ENCODE measurements at places on chromosomes 4 and X.
A peak's percentile ranks its signal among the peaks of the same experiment; 100 is the strongest.

- no peak for DNase-seq
Observed at GRCh38 chr4:38898245-38898644, 30.6 kb downstream of the FAM114A1 start.

- DNase-seq, result no peak
Observed at GRCh38 chr4:126611900-126612299, 1020.9 kb upstream of the INTU start.

DNA sequence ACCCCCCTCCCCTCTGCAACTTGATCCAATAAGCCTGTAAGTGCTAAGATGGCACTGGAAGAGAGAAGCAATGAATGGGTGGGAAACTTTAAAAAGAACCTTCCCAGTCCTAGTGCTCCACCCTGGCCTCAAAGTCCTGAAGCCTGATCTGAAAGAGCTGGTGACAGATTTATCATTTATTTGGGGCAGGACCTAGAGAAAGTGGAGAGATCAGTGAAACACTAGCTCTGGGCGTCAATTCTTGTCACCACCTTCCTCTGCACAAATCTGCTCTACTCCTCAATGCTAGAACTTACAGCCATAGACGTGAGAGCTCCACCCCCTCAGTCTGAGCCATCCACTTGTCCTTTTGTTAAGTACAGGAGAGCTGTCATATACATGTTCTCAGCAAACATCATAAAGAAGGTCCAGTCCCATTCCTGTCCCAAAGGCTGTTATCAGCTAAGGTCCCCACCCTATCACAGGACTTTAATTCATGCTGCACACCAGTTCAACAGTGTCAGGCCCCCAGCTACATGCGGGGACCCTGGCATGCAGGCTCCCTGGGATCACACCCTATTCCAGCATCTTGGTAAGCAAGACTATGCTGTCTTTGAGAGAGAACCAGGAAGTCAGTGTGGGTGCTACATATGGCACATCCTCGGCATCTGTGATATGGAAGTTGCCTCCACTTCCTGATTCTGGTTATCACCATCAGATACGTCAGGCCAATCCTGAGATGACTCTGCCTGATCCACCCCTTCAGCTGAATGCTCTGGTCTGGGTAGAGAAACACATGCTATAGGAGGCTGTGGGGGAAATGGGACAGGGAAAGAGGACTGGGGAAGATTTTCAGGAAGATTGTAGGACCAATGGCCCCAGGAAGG, 2.3 kb downstream of the P2RY4 start:
- DNase-seq, result no peak

- DNase-seq, result no peak
Observed at GRCh38 chr4:105619188-105619931, 66.9 kb downstream of the ARHGEF38 start.

- no peak for DNase-seq
Observed at GRCh38 chrX:40140706-40141499, 43.1 kb upstream of the BCOR start.

DNA sequence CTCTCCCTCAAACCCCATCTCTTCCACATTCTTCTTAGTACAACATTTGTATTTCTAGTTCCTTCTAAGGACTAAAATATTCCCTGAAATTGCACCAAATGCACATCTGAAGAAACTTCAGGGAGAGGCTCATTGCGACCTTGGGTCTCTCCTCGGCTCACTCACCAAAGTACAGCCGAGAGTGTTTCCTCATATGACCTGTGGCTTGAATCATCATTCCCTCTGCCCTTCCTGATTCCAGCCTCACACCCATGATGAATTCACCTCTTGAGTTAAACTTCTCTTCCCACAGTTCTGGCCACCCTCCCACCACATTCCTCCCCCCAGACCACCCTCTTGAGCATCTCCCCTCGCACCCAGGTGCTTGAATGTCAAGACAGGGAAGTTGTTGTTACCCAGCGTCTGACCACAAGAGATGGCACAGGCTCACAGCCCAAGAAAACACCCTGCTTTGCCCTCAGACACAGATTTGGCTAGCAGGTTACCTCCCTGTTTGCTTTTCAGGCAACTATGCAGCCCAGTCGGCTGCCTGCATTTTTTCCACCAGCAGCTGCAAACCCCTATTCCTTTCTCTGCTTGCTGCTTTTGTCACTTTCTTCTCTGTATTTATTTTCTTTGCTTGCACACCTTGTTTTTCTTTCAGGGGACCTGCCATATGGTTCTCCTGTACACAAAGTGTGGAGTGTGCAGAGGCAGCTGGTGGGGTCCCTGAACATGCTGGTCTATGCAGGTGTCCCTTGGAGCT, 214.8 kb downstream of the SPATA18 start:
- DNase-seq, result no peak

GRCh38 chrX:38318196-38318595, 9.1 kb downstream of the RPGR start:
- DNase-seq, result no peak

- no peak for DNase-seq
Observed at GRCh38 chrX:9471571-9471985, 6.7 kb downstream of the TBL1X start.

- no peak for DNase-seq
Observed at GRCh38 chr4:147765121-147765529, 33.2 kb downstream of the ARHGAP10 start.

GRCh38 chr4:153115322-153116290, 88.6 kb upstream of the TRIM2 start:
- no peak for DNase-seq

GRCh38 chr4:112726041-112726440, 89.1 kb downstream of the LARP7 start:
- no peak for DNase-seq

- DNase-seq, result peak; percentile 77
Observed at GRCh38 chrX:1246816-1247215, 21.8 kb upstream of the CSF2RA start.

- no peak for DNase-seq
Observed at GRCh38 chr4:150131581-150132228, 53.5 kb downstream of the DCLK2 start.

DNA sequence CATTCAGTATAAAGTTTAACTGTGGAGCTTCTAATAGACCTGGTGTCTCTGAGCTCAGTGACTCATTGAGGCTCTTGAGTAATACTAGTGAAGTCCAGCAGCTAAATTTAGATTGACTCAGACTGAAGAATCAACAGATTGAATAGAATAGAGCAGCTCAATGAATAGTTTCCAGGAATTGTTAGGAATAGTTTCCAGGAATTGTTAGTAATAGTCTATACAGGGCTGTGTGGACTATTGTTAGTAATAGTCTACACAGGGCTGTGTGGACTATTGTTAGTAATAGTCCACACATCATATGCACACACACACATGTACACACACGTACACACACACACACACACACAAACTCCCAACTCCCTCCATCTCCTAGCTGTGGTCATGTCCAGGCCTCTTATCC, 3.0 kb downstream of the GIMD1 start:
- no peak for DNase-seq

GRCh38 chr4:156771171-156771837, 200.3 kb downstream of the PDGFC start:
- DNase-seq, result no peak

GRCh38 chr4:24236120-24236519, 346.3 kb upstream of the PPARGC1A start:
- DNase-seq, result no peak

- no peak for DNase-seq
Observed at GRCh38 chrX:136354201-136354600, 53.4 kb downstream of the ADGRG4 start.

DNA sequence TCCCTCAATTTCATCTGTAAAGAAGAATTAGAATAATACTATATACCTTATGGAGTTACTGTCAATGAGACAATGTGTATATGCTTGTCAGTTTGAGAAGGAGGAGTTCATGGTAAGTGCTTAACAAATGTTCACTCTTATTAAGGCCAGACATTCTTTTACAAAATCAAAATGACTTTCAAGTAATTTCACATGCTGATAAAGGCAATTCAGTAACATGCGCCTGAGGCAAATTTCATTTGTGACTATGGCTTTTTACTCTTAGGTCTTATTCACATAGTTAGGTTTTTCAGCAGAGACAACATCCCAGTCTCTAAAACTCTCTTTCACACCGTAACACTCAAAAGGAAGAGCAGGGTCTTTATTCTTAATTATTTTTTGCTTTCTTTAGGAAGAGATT, 174.4 kb downstream of the CAMK2D start:
- DNase-seq, result no peak

DNA sequence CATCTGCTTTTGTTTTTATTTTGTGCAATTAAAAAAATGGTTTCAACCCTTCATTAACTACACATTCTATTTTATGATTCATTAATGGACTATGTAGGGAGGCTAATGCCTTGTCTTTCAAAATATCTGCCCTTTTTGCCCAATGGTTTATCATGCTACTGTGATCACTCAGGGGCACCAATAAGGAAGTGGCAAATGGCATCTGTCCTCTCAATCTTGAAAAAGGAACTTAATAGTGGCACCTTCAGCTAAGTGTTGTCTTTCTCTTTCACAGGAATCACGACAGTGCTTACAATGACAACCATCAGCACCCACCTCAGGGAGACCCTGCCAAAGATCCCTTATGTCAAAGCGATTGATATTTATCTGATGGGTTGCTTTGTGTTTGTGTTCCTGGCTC, 57.1 kb downstream of the COMMD8 start:
- DNase-seq, result no peak

DNA sequence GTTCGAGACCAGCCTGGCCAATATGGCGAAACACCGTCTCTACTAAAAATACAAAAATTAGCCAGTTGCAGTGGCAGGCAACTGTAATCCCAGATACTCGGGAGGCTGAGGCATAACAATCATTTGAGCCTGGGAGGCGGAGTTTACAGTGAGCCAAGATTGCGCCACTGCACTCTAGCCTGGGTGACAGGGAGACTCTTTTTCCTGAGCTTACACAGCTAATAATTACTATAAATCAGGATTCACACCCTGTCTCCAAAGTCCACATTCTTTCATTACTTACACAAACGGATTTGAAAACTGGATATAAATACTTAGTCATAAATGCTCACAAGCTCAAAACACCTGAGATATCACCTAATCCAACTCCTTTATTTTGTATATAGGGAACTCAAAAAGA, 151.6 kb downstream of the LRBA start:
- DNase-seq, result no peak

GRCh38 chr4:148229028-148229427, 213.2 kb downstream of the NR3C2 start:
- no peak for DNase-seq

- no peak for DNase-seq
Observed at GRCh38 chrX:149365061-149365460, 140.0 kb downstream of the IDS start.

- DNase-seq, result no peak
Observed at GRCh38 chrX:37509349-37509748, 62.1 kb upstream of the LANCL3 start.

- DNase-seq, result no peak
Observed at GRCh38 chr4:120821029-120821428, 101.5 kb downstream of the PRDM5 start.

GRCh38 chrX:44253575-44253942, 89.9 kb downstream of the EFHC2 start:
- no peak for DNase-seq

DNA sequence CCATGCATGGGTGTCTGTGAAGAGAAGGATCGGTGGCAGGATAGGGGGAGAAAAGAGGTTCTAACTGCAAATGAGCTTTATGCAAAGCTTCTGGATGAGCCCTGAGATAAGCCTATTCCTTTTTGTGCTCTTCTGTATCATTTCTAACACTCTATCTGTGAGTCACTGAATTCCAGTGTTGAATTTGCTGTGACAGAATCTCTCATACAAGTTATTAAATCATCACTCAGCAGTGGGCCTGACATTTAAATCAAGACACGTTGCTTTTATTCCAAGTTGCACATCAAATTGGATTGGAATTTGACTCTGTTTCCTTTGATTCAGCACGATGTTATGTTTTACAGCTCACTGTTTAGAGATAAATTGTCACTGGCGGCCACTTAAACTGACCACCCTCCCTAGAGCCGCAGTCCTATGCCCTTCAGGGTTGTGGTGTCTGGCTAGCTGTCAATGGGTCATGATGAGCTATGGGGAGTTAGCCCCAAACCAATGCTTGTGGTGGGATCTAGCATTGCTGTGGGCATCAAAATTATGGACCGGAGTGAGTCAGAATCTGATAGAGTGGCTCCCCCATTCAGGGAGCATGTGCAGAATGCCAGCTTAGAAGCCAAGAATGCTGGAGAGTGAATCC, 42.7 kb downstream of the LHFPL1 start:
- no peak for DNase-seq

DNA sequence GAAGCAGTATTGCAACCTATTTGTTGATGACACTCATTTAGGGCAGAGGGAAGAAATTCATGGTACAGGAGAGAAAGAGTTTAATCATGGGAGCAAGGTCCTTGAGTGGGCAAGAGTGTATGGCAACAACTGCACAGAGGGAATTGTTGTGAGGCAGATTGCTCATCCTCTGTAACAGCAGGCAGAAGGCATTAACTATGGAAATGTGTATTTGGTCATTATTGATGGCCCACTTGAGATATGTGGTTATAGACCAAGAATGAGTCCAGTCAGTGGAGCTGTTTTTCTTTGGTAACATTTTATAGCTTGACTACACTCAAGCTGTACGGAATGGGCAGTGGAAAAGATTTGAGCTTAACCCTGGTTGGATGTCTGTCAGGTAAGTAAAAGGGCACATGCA, 15.9 kb downstream of the PLRG1 start:
- DNase-seq, result no peak

- DNase-seq, result peak; percentile 69
Observed at GRCh38 chrX:150200820-150201287, 162.3 kb upstream of the MAMLD1 start.

- no peak for DNase-seq
Observed at GRCh38 chr4:38949411-38950051, 81.9 kb downstream of the FAM114A1 start.

DNA sequence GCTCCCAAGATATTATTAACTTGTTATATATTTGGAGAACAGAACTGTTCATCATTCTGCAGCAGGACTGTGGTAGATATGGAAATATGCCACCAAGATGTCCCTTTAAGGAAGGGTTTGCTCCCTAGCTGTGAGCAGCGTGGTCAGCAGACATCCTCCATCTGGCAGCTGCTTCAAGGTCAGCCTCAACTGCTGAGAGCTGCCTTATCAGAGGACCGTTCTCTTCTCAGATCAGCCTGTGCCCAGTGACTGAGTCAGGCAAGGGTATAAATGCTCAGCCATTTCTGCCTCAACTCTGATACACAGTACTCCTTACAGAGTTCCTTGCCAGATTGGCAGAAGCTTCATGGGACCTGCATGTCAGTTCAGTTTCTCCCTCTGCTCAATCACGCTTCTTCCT, 63.4 kb upstream of the MAGEB2 start:
- DNase-seq, result no peak

DNA sequence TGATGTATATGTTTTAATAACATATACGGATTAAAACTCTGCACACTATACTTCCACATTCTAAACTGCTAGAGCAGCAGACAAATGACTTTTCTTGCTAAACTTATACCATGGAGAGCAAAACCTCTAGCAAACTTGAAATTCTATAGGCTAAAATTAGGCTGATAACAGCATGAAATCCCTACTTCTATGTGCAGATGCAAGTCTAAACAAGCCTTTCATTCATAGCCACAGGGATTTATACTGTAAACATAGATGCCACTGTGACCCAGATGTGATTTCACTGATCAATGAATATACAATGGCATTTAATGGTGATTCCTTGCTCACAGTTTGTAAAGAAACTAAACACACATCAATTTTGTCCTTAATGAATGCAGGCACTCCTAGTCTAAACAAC, 151.0 kb downstream of the ANTXR2 start:
- DNase-seq, result no peak

All from GM10248 (cell line).